ENCODE measurements at places on chromosomes 12 and 14.
A peak's percentile ranks its signal among the peaks of the same experiment; 100 is the strongest.

- no peak for DNase-seq
Measured at GRCh38 chr12:105228966-105229365, 7.0 kb downstream of the APPL2 start.

GRCh38 chr12:9706086-9706685 lies 26.7 kb downstream of the CLECL1 start:
- no peak for DNase-seq

- peak; percentile 81 for DNase-seq
Measured at GRCh38 chr12:108457006-108457733, 57.9 kb upstream of the FICD start.

DNA sequence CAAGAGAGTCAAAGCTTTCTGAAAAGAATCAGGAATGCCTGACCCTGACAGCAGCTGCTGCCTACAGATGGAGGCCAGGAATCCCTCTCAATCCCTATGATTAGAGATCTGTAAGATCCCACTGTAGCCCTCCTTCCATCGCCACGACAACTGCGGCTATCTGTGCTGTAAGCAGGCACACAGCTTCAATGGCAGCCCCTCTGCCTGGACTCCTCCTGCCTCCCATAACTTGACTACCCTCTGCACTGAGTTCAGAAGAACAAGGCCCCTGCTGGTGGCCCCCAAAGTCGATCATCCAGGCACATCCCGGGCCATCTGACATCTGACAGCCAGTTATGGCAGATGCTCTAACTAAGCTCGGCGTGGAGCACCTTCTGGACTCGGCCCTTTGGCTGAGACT lies 2.9 kb downstream of the CLMN start:
- no peak for DNase-seq

- peak; percentile 30 for DNase-seq
Measured at GRCh38 chr12:68317047-68317667, 15.0 kb downstream of the MDM1 start.

GRCh38 chr12:57741844-57742738 lies 2.7 kb upstream of the TSPAN31 start:
- DNase-seq = no peak

DNA sequence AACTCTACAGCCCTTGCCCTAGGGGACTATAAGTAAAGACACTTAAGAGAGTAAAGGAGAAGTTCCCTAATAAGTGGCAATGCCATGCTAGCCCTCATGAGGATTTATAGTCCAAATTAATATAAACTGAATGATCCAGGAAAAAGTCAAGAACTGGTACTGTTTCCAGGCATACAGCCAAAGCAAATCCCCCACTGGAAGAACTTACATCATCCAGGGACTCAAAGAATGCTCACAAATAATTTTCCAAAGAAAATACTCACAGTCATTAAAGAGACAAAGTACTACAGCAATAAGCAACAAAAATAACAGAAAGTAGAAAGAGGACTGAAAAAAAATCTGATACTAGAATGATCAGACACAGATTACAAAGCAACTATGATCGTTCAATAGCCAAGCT lies 79.7 kb upstream of the RAP1B start:
- no peak for DNase-seq

- no peak for DNase-seq
Measured at GRCh38 chr12:104242546-104243206, 27.1 kb downstream of the TXNRD1 start.

- DNase-seq = peak; percentile 89
Measured at GRCh38 chr12:108618079-108618952, 15.4 kb downstream of the SELPLG start.

DNA sequence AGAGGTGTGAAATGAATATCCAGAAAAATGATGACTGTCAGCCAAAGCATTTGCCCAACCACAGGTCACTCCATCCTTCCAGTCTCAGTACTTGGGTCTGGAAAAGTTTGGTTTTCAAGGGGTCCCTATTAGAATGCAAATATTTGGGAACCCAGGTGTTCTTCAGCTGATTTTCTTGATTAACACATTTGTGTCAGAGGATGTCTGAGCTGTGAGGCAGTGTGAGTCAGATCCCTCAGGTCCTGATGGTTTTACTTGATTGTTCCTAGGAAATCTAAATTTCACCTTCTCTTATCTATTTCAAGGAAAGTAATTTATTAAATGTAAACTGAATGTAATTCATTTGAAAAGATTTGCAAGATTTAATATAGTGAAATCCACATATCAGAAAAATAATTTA lies 71.5 kb downstream of the SSPN start:
- DNase-seq = peak; percentile 13

DNA sequence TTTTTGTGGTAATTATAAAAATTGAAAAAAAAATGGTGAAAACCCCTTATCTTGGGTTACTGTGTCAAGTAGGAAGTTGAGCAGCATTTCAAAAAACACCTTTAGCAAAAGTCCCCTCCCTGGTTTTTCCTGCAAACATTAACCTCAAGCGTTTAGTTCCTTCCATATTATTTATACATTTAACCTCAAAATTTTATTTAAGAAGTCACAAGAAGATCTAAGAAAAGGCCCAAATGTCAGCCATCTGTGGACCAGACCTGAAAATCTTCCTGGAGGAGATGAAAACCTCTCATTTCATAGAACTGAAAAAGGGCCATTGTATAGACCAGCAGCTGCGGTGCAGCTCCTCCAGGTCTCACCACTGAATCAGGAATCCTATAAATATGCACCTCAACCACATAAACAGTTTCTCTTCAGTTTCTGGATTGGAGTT lies 40.4 kb upstream of the BTG1 start:
- DNase-seq = no peak

GRCh38 chr12:75809746-75810145 lies 221.8 kb downstream of the PHLDA1 start:
- no peak for DNase-seq

DNA sequence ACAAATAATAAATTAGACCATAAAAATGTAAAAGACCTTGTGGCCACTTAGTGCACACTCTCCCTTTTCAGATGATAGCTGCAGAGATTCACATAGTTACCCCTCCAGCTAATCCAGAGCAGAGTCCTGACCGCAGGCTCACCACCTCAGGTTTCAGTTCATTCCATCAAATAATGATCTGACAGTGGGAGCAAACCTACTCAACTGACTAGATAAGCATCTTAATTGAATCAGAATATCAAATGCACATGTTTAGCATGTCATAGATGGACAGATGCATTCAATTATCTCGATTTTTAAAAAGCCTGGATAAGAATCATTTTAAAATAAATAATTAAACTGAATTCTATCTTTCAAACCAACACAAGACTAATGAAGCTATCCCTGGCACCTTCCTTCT lies 242.3 kb upstream of the PDZRN4 start:
- DNase-seq = no peak

DNA sequence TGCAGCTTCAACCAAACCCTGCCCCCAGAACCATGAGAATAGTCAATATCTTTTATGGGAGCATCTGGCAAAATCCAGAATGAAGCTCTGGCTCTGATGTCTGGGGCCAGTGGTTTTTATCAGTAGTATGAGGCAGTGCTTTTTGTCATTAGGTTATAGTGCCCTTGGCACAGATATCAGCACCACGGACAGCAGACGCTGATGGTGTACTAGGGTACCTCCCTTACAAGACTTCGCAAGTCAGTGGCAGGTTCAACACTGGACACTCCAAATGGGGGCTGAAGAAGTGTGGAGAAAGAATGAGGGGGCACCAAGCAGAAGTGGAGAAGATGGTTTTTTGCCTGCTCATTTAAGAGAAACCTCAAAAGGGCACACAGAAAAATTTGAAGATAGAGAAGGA lies 68.2 kb upstream of the E2F7 start:
- peak; percentile 59 for DNase-seq

- DNase-seq = peak; percentile 26
Measured at GRCh38 chr14:78157494-78158437, 12.4 kb upstream of the NRXN3 start.

DNA sequence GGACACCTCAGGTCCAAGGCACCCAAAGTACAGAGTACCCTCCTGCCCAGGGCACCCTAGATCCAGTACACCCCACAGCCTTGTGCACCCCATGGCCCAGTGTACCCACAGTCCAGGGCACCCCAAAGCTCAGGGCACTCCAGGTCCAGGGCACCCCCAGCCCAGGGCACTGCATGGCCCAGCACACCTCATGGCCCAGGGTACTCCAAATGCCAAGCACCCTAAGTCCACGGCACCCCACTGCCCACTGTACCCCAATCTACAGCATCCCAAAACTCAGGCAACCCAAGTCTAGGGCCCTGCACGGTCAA lies 6.0 kb downstream of the JAG2 start:
- no peak for DNase-seq

DNA sequence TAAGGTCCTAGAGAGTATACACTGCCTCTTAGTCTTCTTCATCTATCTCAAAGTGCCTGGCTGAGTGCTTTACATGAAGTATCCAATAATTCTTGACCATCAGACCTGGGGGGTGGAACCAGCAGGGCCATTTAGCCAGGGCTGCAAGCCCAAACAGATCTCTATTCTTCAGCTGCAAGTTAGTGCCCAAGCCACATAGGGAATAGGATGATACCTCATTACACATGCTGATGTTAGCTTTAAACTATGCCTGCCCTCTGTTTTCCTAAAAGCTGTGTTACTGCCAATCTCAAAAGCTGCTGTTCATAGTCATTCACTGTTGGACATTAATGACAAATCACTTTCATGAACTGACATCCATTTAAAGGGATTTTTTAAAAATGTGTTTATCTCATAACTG lies 16.7 kb upstream of the IFNG start:
- no peak for DNase-seq

- no peak for DNase-seq
Measured at GRCh38 chr12:132329720-132330548, 545 bp upstream of the GALNT9 start.

- peak; percentile 65 for DNase-seq
Measured at GRCh38 chr12:117408161-117408791, 46.9 kb upstream of the NOS1 start.

DNA sequence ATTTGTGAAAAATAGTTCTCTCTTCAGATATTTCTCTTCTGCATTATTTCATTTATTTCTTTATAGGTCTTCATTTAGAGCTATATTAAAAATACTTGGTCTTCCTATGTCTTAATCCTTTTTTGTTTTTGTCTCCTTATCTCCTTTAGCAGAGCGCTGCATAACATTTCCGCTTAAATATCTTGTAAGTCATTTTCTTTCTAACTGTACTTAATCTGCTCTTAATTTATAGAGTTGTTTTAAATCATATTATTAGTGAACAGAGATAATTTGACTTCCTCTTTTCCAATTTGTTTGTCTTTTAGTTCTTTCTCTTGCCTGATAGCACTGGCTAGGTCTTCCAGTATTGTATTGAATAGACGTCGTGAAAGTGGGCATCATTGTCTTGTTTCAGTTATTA lies 18.0 kb downstream of the LUM start:
- DNase-seq = no peak

DNA sequence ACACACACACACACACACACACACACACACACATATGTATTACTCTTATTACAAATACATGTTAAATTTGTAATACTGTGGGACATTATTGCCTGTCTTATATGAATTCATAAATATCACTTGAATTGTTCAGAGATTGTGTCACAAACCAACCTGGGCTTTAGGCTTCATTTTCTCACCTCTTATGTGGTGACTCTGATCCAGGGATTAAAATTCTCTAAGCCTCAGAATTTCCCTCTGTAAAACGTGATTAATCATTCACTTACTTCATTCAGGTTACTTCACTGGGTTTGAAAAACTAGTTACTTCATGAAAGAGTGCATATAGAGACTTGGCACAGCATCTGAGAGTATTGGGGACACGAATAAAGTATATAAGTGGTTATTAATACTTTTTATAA lies 240.3 kb upstream of the PDZRN4 start:
- DNase-seq = no peak

GRCh38 chr14:105491366-105491973 lies 424 bp downstream of the TEDC1 start:
- peak; percentile 55 for DNase-seq

- no peak for DNase-seq
Measured at GRCh38 chr12:4168036-4168435, 105.5 kb upstream of the CCND2 start.

GRCh38 chr12:58919231-58920101 lies 838 bp downstream of the LRIG3 start:
- peak; percentile 42 for DNase-seq

DNA sequence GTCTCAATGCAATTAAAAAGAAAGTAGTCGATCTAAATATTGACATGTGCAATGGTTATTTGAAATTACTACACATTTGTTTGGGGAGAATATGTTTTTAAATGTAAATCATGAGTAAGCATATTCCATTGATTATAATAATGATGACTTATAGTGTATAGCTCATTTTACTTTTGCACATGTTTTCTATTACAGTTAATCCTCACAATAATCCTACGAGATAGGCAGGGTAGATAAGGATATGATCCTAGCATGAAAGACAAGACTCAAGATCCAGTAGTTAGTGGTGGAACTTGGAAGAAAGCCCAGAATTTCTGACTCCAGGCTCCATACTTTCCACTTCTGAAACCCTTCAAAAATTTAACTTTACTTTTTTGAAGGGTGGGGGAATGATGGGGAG lies 94.0 kb downstream of the NAV3 start:
- peak; percentile 86 for DNase-seq

- no peak for DNase-seq
Measured at GRCh38 chr14:97959251-97959650, 1162.1 kb downstream of the VRK1 start.

GRCh38 chr12:112061137-112061536 lies 47.4 kb downstream of the NAA25 start:
- DNase-seq = no peak

DNA sequence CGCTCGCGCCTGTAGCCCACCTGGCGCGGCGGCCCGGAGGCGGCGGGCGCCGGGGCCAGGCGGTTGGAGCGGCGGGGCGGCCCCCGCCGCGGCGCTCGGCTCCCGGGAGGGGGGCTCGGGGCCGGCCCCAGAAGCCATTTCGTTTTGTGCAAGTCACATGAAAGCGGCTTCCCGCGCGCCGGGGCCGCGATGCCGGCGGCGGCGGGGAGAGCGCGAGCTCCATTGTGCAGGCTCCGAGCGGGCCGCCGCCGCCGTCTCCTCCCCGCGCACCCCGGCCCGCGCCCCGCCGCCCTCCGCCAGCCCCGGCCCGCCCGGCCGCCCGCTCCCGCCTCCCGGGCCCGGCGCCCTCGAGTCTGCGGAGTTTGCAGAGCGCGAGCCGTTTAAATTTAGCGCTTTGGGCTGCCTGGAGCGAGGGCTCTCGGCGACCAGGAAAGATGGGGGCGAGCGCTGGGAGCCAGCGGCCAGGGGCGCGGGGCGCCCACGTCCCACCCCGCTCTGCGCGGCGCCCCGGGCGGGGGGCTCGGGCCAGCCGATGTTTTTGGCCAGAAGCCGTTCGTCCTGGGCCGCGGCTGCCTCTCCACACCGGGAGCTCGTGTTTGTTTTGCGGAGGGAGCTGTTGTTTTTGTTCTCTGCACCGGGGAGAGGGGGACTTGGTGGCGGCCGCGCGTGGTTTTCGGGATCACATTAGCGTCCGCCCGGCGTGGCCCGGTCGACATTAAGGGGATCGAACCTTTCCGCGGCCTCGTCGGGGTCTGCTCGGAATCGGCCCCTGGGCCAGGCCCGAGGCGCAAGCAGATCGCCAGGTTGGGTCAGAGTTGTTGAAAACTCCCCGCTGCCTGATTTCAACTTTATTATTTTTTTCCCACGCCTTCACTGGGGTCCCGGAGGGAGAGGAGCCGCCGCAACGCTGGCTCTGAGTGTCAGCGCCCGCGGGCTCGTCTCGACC lies 982 bp downstream of the BCL7A start:
- no peak for DNase-seq
